ENCODE measurements at places on chromosomes 3 and 15. TPM values are rescaled to one million over a fixed set of nuclear protein-coding genes. Genes with fewer than 3 reads are reported as not detected.

The PAK6 gene
- not detected for total RNA-seq

The SNTN gene
- not detected for total RNA-seq

The IMPDH2 gene
- total RNA-seq = 222 TPM

The CTXN2 gene
- total RNA-seq = not detected

The KLF13 gene
- total RNA-seq = 49.7 TPM

The GOLGA8R gene
- total RNA-seq = 0.90 TPM

The ASB7 gene
- 20.2 TPM for total RNA-seq

The RPUSD2 gene
- total RNA-seq = 20.3 TPM

The OIP5 gene
- 81.2 TPM for total RNA-seq

The APBA2 gene
- total RNA-seq = 18.4 TPM

The ARPIN gene
- 16.4 TPM for total RNA-seq

The ANKUB1 gene
- total RNA-seq = not detected

The VIPR1 gene
- not detected for total RNA-seq

The QARS1 gene
- 241 TPM for total RNA-seq

The PLSCR1 gene
- 46.7 TPM for total RNA-seq

The PLSCR5 gene
- total RNA-seq = not detected

The MCF2L2 gene
- total RNA-seq = not detected

The SLC12A8 gene
- total RNA-seq = 248 TPM

The GOLGA8T gene
- 0.23 TPM for total RNA-seq

The SEMA5B gene
- total RNA-seq = 0.07 TPM

The COL6A6 gene
- total RNA-seq = not detected

The ADCY5 gene
- 0.23 TPM for total RNA-seq

The FHIT gene
- total RNA-seq = 4.8 TPM

The SI gene
- not detected for total RNA-seq

The GOLGA8H gene
- 0.30 TPM for total RNA-seq

The CD80 gene
- not detected for total RNA-seq

The SMAD6 gene
- 64.5 TPM for total RNA-seq

The GORASP1 gene
- 26.8 TPM for total RNA-seq

The CCNB2 gene
- total RNA-seq = 69.7 TPM

The LRRC3B gene
- not detected for total RNA-seq

The PIK3R4 gene
- total RNA-seq = 10.0 TPM

The CCDC33 gene
- 2.6 TPM for total RNA-seq

The NANOGP8 gene
- not detected for total RNA-seq

The HSPBAP1 gene
- 4.8 TPM for total RNA-seq

The KIF15 gene
- 9.8 TPM for total RNA-seq

The ITIH4 gene
- not detected for total RNA-seq

The ISG20 gene
- 0.75 TPM for total RNA-seq

The GPX1 gene
- total RNA-seq = 481 TPM

The PLCH1 gene
- 5.6 TPM for total RNA-seq

The ECE2 gene
- not detected for total RNA-seq

The BCL2A1 gene
- not detected for total RNA-seq

The UPK1B gene
- total RNA-seq = 31.7 TPM

The CSPG5 gene
- total RNA-seq = 12.5 TPM

The ZNF501 gene
- 3.8 TPM for total RNA-seq

The GASK1A gene
- not detected for total RNA-seq

The HIGD2B gene
- not detected for total RNA-seq

The REC114 gene
- not detected for total RNA-seq

The CCR4 gene
- not detected for total RNA-seq

All from Caki2 (cell line).